ENCODE measurements at places on chromosomes 13 and 19.

DNA sequence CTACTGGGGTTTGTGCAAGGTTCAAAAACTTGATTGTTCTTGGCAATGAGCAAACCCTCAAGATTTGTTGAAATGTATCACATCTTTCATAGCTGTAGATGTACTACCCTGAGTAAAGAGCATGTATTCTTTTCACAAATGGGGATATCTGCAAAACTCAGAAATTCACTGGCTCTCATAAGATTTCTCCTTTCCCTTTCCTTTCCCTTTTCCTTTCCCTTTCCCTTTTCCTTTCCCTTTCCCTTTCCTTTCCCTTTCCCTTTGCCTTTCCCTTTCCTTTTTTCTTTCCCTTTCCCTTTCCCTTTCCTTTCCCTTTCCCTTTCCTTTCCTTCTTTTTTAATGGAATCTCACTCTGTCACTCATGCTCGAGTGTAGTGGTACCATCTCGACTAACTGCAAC, 69.1 kb downstream of the FNDC3A start:
- DNase-seq = peak; percentile 17

- peak; percentile 24 for DNase-seq
These were observed 24.5 kb downstream of the CRYL1 start for GRCh38 chr13:20501120-20501519.

- DNase-seq = no peak
These were observed 610.2 kb downstream of the SLITRK1 start for GRCh38 chr13:83272076-83272475.

DNA sequence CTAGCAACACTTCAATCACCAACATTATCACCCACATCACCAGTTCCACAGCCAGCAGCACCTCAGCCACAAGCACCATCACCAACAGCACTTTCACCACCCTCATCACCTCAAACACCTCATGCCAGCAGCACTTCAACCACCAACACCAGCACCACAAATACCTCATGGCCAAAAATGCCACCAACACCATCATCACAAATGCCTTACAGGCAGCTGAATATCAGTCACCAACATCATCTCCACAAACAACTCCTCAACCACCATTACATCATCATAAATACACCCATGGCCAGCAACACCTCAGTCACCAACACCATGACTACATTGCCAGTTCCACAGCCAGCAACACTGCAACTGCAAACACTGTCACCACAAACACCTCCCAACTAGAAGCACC, 10.4 kb downstream of the FCER2 start:
- DNase-seq = no peak

GRCh38 chr19:17695198-17695597, 7.0 kb upstream of the UNC13A start:
- no peak for DNase-seq

DNA sequence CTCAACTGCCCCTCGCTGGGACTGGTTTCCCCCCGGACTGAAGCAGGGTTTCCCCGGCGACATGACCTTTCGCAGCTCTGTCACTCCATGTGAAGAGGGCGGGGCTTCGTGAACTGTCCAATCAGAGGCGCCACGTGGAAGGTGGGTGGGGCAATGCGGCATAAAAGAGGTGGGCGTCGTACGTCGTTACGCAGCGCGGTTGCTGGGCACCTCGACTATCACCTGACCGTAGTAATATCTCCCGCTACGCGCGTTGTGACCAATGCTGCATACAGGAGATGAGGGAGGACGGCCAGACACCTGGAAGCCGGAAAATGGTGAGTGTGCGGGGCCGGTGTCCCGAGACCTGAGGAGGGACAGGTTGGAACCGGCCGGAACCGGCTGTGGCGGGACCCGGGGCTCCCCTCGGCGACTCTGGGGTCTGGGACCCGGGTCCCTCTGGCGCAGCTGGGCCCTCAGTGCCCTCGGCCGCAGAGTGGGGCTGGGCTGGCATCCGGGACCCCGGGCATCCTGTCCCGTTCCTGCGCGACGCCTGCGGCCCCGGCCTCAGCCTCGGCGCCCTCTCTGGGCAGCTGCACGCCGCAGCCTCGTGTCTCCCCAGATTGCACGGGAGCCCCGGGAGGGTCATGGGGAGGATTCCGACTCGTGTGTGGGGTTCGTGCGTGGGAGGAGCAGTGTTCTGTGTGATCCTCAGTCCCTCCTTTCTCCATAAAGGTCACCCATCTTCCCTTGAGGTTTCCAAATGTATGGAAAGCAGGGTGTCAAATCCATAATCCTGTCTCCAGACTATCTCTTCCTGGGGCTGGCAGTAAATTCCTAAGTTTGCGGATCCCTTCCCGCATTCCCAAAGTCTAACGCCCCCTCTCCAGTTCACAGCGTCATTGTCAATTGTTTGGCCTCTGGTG, 32.2 kb downstream of the ZNF136 start:
- no peak for DNase-seq

- DNase-seq = no peak
These were observed at the start of gene CYP4F12 for GRCh38 chr19:15672580-15673175. Gene CYP4F12 (plus strand): TSS chr19:15673087. CDS start chr19:15673530, 443 bp downstream.

- no peak for DNase-seq
These were observed 233.4 kb downstream of the GPC6 start for GRCh38 chr13:93460005-93460404.

- DNase-seq = no peak
These were observed 23.2 kb downstream of the TSKS start for GRCh38 chr19:49739933-49740332.

- DNase-seq = no peak
These were observed 186.4 kb upstream of the KL start for GRCh38 chr13:32829676-32830335.

DNA sequence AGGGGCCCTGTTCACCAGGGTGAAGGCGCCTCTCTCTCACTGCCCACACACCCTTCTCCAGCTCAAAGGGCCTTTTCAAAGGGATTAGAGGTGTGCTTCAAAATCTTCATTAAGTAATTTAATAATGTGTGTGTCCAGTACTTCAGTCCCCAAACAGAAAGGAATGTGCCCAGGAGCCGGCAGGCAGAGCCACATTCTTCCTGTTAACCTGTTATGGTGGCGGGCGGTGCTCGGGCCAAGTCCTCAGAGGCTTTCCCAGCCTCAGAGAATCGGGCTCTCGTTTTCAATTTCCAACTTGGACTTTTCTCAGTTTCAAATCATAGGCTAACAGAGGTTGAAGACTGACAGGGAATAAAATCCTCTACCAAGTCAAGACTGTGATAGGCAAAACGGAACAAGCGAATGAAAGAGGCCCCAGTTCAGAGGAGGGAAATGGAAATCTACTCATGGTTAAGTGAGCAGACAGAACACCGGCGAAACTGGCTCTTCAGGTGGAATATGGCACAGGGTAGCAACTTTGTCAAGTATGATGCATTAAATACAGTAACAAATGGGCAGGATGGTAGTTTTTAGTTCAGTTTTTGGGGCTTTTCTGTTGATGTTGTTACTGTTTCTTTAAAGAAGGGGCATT, 68.6 kb downstream of the FOXO1 start:
- no peak for DNase-seq

DNA sequence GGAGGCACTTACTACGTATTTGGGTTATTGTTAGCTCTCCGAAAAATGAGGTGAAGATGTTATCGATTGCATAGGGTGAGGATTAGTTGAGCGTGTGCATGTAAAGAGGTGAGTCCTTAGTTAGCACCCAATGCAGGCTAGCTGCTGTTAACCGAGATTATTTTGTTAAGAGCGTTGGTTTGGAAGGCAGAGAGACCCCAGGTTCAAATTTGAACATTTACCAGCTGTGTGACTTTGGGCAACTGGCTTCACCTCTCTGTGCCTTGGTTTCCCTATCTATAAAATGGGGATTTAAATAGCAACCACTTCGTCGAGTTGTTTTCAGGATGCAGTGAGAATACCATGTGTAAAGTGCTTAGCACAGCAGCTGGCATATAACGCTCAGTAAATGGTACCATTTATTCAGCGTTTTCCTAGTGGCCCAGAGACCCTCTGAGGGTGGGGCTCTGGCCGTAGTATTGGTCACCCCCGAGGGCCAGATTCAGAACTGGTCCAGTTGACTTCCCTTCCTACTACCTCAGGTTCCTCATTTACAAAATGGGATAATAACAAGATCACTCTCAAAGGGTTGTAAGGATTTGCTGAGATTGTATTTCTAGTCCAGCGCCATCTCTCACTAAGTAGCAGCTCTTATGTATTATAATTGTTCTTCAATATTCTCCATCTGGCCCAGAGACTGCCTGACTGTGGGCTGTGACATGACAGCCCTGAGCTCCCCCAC, 887 bp downstream of the SIPA1L3 start:
- DNase-seq = peak; percentile 4

DNA sequence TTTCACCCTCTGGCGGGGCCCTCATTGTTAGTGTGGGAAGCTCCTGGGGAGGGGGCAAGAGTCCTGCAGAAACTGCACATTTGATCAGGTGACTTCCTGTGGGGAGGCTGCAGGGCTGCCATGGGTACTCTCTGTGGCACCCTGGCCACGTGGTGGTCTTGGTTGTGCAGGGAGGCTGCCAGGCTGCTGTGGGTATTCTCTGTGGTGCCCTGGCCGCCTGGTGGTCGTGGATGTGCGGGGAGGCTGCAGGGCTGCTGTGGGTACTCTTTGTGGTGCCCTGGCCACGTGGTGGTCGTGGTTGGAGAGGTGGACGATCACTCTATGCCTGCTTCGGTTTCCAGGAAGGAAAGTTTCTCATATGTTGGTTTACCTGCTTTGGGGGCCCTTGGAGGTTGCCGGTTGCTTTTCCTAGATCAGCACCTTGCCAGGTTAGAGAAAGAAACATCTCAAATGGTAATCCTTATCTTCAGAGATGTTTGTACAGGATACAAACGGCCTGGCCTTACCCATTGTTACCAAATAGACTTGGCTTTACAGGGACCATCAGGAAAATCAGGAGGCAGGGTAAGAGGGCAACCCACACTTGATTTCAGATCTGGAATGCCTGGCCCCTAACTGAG, 22.9 kb downstream of the TEX29 start:
- DNase-seq = no peak

- DNase-seq = no peak
These were observed 7.3 kb upstream of the ARHGAP33 start for GRCh38 chr19:35768082-35768421.

GRCh38 chr13:109494925-109495369, 291.4 kb downstream of the IRS2 start:
- DNase-seq = no peak

DNA sequence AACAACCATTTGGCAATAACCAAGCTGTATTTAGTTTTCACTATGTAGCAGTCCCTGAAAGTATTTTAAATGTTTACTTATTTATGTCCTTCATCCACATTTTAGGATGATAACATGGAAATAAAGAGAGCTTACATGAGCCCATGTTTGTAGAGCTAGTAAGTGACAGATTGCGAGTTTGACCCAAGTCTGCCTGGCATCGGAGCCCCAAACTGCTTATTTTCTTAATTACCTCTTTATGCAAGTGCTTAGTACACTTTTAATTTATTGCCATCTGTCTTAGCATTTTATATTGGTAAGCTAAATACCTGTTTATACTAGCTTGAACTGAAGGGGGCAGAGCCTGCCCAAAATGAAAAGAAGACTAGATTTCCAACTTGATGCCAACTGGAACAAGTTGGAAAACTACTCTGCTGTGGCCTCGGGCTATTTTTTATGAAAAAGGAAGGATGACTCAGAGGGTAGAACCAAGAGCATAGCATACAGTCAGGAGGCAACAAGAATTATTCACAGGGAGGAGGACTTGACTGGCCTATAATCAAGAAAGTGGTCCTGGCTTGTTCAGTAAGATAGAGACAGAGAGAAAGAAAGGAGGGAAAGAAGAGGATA, 150.2 kb downstream of the NDFIP2 start:
- no peak for DNase-seq

GRCh38 chr13:111844682-111845081, 222.3 kb upstream of the SOX1 start:
- DNase-seq = no peak

GRCh38 chr19:42497492-42498168, 30.7 kb downstream of the CEACAM1 start:
- peak; percentile 49 for DNase-seq

DNA sequence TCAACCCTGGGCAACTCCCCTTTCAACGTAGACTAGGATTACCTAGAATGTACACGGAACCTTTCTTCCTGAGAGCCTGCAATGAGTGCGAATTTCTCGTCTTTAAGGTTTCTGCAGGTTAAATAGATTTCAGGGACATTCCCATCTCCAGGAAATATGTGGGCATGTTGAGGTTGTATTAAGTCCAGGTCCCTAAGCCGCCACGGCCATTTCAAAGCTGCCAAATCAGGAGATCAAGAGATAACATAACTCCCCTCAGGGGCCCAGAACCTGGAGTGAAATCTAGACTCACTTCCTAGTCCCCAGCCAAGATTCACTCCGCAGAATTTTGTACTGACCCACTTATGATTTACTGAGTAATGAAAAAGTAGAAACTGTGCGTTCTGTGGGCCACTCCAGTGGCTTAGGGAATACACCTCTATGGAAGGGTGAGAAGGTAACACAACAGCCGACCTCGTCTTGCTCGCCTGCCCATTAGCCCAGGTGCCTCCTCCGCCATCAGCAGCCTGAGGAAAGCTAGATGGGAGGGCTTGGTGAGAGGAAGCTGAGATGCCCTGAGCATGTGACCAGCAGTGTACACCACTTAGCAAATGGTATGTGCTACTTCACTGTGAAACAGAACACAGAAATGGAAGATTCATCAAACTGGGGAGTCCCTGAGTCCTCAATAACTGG, 98.5 kb upstream of the SOX1 start:
- DNase-seq = no peak

DNA sequence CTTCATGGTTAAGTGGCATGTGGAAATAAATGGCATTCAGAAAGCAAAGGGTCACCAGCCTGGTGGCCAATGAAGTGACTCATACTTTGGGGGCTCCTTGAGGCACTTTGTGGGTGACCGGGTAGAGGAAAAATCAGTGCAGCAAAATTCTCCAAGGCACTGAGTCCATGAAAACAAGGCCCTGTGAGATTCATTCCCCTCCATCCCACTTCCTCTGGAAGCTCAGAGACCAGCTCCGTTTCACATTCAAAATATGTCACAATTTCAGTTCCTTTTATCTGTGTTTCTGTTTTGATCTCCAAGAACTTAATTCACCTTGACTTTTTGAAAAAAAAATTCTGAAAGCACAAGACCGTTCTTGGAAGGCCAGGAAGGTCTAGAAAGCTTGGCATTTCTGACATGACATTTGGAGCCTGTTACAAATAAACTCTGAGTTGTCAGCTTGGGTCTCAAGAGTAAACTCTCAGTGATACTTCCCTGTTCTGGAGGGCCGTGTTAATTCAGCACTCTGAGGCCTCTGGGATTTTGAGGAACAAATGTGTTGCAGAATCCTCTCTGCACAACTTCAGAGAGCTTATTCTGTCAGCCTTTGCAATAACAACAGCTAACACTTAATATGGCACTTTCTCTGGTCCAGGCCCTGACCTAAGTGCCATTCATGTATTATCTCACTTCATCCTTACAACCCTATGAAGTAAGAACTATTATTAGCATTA, 6.8 kb downstream of the CYSLTR2 start:
- DNase-seq = peak; percentile 88

GRCh38 chr19:850221-850978, 1.7 kb upstream of the ELANE start:
- peak; percentile 36 for DNase-seq

GRCh38 chr19:40723661-40724254, 6.8 kb downstream of the ITPKC start:
- DNase-seq = no peak

Measured in inflammatory macrophage treated with lipopolysaccharide for 1 hour (primary cell).